Progenitor cell of endocrine pancreas (in vitro differentiated cells): ENCODE measurements at places on chromosomes 2 and 18. TPM values are rescaled to one million over a fixed set of nuclear protein-coding genes. Genes with fewer than 3 reads are reported as not detected.

DNA sequence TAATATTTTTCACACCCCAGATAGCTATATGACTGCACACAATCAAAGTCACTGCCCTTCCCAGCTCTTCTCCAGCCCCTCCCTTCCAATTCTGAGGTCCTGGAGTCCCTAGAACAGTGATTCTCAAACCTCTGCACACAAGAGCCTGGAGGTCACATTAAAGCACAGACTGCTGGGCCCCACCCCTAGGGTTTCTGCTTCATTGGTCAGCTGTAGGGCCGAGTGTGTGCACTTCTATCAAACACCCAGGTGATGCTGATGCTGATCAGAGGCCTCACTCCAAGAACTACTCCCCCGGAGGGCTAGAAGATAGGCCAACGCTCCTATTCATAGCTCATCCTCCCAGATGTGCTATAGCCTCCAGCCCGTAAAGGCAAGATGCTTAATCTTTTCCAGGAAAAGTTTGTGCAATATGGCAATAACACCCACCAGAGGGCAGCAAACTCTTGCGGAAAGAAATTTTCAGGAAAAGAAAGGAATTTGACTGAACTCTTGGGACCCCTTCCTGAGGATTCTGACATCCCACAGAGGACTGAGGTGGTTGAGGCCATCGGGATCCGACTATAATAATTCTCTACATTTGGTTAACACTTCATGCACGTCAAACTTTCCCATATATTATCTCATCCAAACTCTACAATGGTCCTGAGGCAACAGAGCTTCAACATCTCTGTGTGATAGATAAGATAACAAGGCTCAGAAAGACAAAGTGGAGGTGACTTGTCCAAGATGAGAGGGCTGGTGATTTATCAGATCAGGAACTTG, 194.2 kb upstream of the PKDCC start:
- H3K4me3 ChIP-seq = no peak overlapping the region
- DNase-seq = peak; percentile 39
- no peak overlapping the region for H3K27ac ChIP-seq
- peaks cover 3% of the 10 kb centered on the region for H3K27me3 ChIP-seq

DNA sequence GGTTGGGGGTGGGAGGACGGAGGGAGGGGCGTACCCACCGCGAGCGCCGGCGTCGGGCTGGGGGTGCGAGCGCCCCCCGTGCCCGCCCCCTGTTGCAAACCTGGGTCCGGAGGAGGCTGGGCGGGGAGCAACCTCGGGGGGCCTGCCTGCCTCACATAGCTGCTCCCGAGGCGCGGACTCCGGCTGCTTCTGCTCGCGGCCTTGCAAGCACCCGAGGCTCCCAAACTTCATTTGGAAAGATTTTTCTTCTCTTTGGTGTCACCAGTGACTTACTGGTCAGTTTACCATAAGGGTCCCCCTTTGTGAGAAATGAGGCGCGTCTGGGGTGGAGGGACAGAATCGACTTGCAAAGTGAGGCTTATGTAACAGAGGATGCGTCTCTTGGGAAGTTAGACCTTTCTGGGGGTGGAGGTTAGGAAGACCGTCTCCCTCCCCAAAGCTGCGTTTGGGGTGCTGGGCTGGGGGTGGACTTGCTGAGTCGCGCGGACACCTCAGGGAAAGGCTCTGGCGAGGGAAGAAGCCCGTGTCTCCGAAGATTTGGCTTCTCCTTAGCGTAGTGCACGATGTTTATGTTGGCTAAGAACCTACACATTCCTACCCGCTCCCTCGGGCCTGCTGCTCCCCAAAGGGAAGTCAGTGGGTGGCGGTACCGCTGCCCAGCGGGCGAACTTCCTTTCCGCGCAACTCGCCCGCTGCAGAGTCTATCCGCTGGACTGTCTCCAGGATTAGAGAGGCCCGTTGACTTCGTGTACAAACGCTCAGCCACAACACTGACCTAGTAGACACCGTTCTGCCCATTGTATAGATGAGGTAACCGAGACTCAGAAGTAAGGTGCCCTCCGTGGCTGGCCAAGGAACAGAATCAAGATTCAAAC, 559 bp downstream of the TMEM37 start:
- peaks cover 4% of the 10 kb centered on the region for H3K36me3 ChIP-seq
- H3K27ac ChIP-seq = peak overlapping the region; percentile 81
- peak overlapping the region; percentile 83 for H3K4me3 ChIP-seq
- DNase-seq = no peak
- H3K4me1 ChIP-seq = peaks cover 52% of the 10 kb centered on the region
- no peaks in the 10 kb centered on the region for H3K27me3 ChIP-seq

DNA sequence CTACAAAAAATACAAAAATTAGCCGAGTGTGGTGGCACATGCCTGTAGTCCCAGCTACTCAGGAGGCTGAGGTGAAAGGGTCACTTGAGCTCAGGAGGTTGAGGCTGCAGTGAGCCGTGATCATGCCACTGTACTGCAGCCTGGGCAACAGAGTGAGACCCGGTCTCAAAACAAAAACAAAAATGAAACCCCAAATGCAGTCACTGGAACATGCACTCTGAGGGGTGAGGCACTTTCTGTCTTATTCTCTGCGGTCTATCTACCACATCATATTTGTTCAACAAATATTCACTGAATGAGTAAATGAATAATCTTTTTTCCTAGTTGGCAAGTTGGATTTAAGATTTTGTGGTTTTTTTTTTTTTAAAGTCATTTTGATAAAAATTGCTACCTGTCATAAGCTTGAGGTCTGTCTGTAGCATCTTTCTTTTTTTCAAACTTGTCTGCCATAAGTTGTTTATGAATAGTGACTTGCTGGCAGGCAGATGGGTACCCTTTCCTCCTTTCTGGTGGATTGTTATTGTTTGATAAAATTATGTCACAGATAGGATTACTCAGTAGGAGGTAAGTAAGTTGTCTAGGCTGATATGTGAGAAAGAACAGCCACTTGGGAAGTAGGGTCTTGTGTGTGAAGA, 11.8 kb downstream of the CHRNA1 start:
- H3K36me3 ChIP-seq = no peaks in the 10 kb centered on the region
- peaks cover 1% of the 10 kb centered on the region for H3K4me1 ChIP-seq
- H3K27ac ChIP-seq = no peak overlapping the region
- DNase-seq = no peak
- H3K27me3 ChIP-seq = peaks cover 8% of the 10 kb centered on the region

DNA sequence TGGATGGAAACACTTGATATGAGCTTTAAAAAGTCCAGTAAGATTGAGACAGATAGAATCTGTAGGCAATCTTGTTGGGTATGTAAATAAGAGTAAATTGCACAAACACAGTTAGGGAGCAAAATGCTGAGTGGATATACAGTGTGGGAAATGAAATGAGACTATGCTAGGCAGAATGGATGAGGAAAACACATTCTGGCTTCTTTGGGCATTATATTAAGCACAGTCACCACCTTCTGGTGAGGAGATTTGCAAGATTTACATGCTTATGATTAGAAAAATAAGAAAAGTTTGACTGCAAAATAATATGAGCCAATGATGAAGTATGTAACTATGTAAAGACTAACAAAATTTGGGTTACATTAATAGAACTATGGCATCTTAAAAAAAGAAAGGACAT, 2165.0 kb upstream of the CELF4 start:
- H3K36me3 ChIP-seq = no peaks in the 10 kb centered on the region
- DNase-seq = no peak
- H3K27ac ChIP-seq = no peak overlapping the region
- H3K4me1 ChIP-seq = peaks cover 9% of the 10 kb centered on the region

GRCh38 chr2:24353973-24354372, 6.4 kb downstream of the ITSN2 start:
- H3K4me3 ChIP-seq = no peak overlapping the region
- H3K27ac ChIP-seq = no peak overlapping the region
- peaks cover 9% of the 10 kb centered on the region for H3K4me1 ChIP-seq
- peaks cover 2% of the 10 kb centered on the region for H3K36me3 ChIP-seq
- no peak for DNase-seq

The DSG1 gene
- not detected in 2 replicates for total RNA-seq
